Activated naive CD4-positive, alpha-beta T cell treated with anti-CD3 and anti-CD28 coated beads for 36 hours (primary cell): ENCODE measurements at places on chromosomes 6 and 20.
A peak's percentile ranks its signal among the peaks of the same experiment; 100 is the strongest.

DNA sequence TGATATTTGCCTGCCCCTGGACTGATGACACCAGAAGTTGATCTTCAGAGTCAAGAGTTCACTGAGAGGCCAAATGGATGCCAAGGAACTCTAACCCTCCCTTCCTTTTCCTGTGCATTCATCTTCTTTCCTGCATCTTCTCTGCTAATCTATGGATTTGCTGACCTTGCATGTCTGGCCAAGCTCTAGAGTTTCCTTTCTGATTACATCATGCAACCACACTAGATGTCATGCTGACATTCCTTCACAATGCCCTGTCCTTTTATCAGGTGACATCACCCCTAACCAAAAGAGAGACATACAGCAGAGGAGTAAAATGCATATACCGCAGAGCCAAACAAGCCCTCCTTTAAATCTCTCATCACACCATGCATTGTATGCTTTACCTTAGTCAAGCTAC, 487.6 kb downstream of the TFAP2A start:
- no peak for DNase-seq

DNA sequence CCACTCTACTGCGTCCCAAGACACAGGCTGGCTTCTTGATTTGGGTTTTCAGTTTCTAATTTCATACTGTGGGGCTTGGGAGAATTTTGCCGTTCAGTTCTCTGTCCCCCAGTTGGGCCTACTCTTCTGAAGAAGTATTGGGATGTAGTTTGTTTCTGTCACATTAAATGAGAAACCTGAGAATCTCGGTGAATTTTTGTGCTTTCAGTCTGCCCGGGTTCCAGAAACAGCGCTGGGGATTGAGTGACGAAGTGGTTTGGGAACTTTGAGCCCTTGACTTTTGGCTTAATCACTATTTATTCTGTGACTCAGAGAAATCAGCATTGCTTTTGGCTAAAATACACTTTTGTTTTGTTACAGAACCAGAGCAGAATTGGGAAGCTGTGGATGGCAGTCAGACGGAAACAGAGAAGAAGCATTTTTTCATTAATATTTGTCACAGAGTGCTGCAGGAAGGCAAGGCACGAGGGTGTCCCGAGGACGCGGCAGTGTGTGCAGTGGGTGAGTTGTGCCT, 74.0 kb downstream of the IGF2R start:
- no peak for DNase-seq

GRCh38 chr20:49636447-49636846, 68.5 kb upstream of the PTGIS start:
- DNase-seq: no peak

DNA sequence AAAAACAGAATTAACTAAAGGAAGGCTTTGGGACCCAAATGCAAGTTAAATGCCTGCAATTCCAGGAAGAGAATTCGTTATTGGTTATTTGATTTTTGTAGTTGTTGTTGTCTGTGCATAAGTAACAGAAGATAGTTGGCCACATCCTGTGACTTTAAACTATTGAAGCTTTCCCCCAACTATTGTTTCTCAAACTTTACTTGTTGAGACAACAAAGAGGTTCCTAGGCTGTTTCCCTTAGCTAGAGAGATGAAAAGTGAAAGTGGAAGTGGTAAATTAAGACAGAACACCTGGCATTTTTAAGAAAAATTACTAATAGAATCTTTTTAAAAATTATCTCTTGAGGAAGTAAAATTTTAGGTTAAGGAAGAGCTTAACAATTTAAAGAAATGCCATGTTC, 525.2 kb downstream of the PKHD1 start:
- DNase-seq: no peak

DNA sequence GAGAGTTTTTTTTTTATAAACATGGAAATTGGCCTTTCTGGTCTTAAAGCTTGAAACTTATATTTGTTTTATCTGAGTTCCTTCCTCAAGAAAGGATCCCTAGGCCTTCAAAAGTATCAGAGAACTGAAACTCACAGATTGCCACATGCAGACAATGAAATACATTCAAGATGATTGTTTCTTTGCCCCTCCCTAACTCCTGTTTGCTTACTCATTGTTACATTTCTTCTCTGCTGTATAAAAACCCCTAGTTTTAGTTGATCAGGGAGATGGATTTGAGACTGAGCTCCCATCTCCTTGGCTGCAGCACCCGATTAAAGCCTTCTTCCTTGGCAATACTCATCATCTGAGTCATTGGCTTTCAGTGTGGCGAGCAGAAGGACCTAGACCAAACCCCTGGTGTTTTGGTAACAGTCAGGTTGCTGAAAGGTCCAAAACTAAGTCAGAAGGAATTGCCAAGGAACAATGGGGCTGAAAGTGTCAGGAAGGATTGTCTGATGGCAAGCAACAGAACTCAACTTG, 132.3 kb upstream of the SULF2 start:
- DNase-seq: no peak

DNA sequence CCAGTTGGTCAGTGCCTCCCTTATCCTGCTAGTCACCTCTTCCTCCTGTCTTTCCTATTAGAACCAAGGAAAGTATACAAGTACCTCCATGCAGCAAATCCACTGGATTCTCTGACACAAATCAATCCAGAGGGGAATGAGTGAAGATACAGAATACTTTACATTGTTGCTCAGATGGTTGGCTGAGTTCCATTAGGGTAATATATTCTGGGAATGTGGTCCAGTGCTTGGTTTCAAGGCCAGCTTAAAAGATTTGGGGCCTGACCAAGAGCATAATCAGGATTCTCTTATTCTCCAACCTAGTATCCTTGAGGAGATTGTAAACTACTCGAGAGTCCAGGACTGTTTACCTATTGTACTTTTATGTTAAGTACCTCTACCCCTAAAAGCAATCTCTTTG, 23.0 kb downstream of the CARMIL1 start:
- no peak for DNase-seq

DNA sequence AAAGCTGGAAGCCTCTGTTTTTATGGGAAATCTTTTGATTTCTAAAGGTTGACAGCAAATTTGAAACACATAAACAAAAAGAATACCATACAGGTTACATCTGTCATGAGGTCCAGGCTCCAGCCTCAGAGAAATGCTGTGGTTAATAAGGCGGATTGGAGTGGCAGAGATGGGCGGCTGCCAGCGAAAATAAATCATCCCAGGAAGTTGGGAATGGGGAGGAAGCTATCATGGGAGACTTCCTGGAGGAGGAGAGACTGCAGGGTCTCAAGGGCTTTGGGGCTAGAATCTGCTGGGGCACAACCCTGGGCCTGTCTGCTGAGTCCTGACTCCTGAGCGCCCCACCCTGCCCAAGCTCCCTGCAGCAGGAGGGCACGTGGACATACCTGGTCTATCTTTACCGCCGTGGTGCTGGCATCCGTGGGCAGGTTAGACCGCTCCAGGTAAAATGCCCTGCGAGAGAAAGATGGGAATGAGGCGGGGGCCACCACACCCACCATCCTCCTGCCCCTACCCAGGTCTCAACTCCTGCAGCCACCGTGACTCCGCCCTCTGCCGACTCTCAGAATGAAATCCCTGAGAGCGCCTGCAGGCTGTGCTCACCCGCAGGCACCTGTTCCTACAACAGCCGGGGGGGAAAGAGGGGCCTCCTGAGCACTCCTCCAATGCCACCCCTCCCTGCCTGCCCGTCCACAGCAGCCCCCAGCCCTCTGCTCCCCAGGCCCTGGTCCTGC, 197.3 kb downstream of the PREX1 start:
- no peak for DNase-seq

GRCh38 chr6:113292646-113293422, 564.3 kb upstream of the MARCKS start:
- no peak for DNase-seq

- no peak for DNase-seq
These were observed 631 bp downstream of the PHACTR3 start for GRCh38 chr20:59604741-59605600.

GRCh38 chr6:10278746-10279145, 136.1 kb downstream of the TFAP2A start:
- DNase-seq: no peak

- no peak for DNase-seq
These were observed 42.1 kb downstream of the BFSP1 start for GRCh38 chr20:17488916-17489600.

- DNase-seq: no peak
These were observed 23.2 kb downstream of the HLA-DPA1 start for GRCh38 chr6:33050014-33050810.

DNA sequence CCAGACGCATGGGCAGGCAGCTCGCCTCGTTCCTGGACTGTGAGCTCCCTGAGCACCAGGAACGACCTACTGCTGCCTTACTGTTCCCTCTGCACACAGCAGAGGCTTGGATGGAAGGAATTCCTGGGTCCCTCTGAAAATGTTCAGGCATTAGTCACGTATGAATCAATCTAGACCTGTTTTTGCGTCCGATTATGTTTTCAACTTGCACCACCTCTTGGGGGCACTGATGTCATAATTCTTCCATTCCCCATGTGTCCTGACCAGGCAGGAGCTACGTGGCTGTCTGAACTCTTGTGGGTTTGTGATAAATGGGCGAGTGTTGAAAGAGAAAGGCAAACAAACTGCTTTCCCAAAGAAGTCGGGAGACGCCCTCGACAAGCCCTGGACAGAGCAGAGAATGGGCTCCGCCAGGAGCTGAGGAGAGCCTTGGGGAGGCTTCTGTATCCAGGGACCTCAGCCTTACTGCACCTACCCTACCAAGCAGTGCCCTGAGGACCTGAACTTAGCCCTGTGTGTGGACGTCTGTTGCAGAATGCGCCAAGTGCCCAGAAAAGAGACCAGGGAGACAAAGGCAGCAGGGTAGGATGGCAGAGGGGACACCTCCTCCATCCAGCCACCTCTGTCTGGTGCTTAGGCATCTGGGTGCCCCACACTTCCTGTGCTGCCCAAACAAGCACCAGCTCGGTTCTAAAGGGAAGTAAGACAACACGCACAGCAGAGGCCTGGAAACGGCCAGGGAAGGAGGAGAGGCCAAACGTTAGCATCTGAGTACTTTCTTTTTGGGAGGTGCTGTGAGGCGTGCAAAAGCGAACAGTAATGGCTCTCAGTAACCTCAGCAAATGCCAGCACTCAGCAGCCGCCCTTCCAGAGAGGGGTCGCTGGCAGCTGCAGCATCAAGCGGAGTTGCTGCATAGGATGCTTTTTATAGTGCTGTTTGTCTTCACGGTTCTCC, 124.2 kb downstream of the LY86 start:
- DNase-seq: peak; percentile 29

DNA sequence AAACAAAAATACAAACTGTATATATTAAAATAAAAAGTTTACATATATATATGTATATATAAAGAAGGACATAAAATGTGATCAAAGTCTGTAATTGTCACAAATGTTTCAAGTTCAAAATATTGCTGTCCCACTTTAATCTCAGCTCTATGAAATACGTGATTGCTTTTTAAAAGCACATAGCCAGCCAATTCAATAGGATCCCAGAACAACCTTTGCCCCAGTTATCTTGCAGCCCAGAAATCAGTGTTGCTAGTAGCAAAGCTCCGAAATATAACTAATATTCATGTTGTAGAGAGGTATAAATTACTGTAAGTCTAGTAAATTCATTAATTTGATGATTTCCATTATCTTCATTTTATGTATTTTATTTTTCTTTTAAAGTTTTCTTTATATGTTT, 114.6 kb downstream of the ELOVL4 start:
- DNase-seq: no peak

GRCh38 chr6:99603421-99604165, 3.0 kb upstream of the PRDM13 start:
- DNase-seq: peak; percentile 32

GRCh38 chr6:71486461-71486860, 197.8 kb downstream of the OGFRL1 start:
- no peak for DNase-seq

- peak; percentile 44 for DNase-seq
These were observed 648.8 kb upstream of the AGPAT4 start for GRCh38 chr6:161922631-161923119.

DNA sequence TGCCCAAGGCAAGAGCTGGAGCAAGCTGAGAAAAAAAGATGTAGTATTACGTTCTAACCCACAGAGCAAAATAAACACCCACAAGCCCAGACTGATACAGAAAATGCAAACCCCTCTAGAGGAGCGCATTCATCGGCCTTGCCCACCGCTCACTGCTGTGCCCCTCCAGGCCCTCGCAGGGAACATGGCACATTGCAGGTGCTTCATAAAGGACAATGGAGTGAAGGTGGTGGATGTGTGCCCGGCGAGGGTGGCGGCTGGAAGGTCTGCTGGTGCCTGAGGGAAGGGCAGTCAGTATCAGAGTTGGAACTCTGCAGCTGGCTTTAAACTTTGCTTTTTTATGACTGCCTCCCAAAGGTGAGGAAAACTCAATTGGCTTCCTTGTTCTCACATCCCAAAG, 18.5 kb upstream of the IRF4 start:
- no peak for DNase-seq

DNA sequence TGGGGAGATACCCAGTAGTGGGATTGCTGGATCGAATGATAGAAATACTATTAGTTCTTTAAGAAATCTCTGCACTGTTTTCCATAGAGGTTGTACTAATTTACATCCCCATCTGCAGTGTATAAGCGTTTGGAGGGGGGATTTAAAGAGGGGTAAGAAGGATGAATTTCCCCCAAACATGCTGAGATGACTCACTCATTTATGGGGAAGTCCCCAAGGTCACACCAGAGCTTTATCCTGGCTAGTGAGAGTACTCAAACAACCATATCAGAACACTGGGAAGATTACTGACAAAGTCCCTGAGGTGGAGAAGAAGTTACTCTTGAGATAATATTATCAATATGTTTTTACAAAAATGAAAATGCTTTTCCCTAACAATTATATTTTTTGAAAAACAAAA, 44.0 kb downstream of the ROS1 start:
- no peak for DNase-seq

DNA sequence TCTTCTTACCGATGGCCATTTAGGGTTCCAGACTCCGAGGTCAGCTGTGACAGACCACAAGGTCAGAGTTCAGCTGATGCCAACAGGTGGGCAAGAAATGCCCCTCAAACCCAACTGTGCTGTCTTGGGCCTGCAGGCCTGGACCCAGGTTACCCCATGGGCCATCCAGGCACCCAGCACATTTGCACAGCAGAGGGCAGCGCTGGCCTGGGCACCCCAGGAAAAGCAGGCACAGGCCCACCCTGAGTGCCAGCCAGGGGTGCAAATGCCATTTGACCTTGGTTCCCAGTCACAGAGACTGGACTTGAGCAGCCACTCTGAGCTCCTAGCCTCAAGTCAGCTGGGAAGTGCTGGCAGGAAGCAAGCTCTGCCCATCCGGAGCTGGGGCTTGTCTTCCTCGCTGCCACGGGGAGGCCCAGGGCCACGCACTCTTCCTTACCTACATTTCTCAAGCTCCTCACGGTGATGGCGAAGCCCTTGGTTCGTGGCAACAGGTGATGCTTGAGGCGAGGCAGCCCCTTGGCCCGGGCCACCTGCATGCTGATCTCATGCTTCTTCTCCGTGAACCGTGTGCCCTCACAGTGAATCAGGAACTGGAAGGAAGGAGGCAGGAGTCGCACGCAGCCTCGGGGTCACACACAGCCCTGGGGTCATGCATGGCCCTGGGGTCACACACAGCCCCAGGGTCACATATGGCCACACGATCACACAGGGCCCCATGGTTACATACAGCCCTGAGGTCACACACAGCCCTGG, 120.8 kb downstream of the AGPAT4 start:
- peak; percentile 13 for DNase-seq
